Left colon (tissue), 2 donors: ENCODE measurements at places on chromosomes 6 and 20. TPM values are rescaled to one million over a fixed set of nuclear protein-coding genes. Genes with fewer than 3 reads are reported as not detected.

- DNase-seq: no peak
These were observed 21.7 kb upstream of the SMIM26 start for GRCh38 chr20:18545566-18545965.

DNA sequence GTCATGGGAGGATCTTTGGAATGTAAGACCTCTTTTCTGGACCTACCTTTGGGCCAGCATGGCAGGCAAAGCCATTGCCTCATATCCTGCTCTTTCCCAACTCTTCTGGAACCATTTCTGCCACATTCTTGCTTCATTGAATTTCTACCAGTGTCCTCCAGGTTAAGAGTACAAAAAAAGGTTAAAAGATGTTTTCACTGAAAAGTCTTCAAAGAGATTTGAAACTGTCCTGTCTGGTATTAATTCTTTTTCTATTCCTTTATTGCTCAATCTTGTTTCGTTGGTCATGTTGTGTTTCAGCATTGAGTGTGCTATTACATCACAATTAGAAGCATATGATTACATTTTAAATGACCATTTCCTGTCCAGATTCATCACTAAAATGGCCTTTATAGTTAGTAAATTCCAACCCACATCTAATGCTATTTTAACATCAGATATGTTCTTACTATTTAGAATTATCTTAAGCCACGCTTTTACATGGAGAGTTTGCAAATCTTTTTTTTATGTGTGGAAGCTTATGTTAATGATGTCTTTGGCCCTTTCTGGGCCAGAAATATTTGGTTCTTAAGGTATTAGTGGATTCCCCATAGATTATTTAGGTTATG, 450.9 kb downstream of the GJA1 start:
- no peak for DNase-seq

- no peak for DNase-seq
These were observed 196.2 kb upstream of the THEMIS start for GRCh38 chr6:128097009-128097408.

GRCh38 chr6:146056506-146056905, 27.6 kb downstream of the GRM1 start:
- no peak for DNase-seq

- DNase-seq: no peak
These were observed 4.7 kb downstream of the HLA-B start for GRCh38 chr6:31352310-31352682.

GRCh38 chr6:53746442-53747103, 48.2 kb upstream of the LRRC1 start:
- DNase-seq: no peak

TMEM244 gene
- not detected for total RNA-seq

DIDO1 gene
- 50.5 TPM for total RNA-seq
